ENCODE measurements at places on chromosomes 5 and 9.

- no peak for DNase-seq
Observed at GRCh38 chr5:166926138-166926537, 1365.3 kb upstream of the WWC1 start.

GRCh38 chr9:112761912-112762655, 11.5 kb downstream of the SNX30 start:
- no peak for DNase-seq

GRCh38 chr9:104099630-104100029, 5.5 kb downstream of the SMC2 start:
- no peak for DNase-seq

DNA sequence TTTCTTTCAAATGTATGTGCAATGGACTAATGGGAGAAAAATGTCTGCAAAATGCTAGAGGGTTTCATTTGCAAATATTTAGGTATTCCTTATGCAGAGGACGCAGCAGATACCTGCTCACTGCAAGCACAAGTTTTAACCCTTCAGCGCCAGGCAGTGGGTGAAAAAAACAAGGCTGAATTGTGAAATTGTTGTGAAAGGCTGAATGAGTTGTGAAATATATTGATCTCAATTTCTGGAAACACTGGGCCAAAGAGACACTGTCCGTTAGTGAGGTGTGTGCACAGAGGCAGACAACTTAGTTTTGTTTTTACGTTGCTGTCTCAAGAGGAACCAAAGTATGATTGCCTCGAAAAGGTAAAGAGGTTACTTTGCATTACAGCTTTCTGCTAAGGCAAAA, 18.8 kb downstream of the FUBP3 start:
- DNase-seq, result no peak

GRCh38 chr5:67310169-67310568, 113.6 kb upstream of the CD180 start:
- no peak for DNase-seq

GRCh38 chr5:80579050-80579449, 9.0 kb upstream of the ANKRD34B start:
- DNase-seq, result no peak

DNA sequence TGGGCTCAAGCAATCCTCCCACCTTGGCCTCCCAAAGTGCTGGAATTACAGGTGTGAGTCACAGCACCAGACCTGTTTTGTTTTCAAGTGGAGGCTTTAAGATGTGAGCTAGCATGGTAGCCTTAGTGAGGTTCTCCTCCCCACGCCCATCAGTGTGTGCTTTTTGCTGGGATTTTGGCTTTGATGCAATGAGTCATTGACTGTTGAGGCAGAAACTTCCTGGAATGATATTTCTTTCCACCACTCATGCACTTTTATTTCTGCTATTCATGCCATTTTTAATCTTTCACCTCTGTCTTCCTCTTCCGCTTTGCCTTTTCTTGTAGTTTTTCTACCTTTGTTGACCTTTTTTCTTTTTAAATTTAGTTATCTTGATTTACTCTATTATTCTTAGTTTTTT, 4.2 kb upstream of the NFIL3 start:
- no peak for DNase-seq
